ENCODE measurements at places on chromosomes 6 and 20.

- no peak for DNase-seq
Observed at GRCh38 chr6:160058603-160059215, 62.9 kb upstream of the SLC22A1 start.

- DNase-seq = no peak
Observed at GRCh38 chr6:155155787-155156447, 107.9 kb upstream of the CLDN20 start.

- no peak for DNase-seq
Observed at GRCh38 chr20:48531505-48531904, 296.3 kb downstream of the PREX1 start.

GRCh38 chr6:28940294-28940857, 16.6 kb upstream of the TRIM27 start:
- no peak for DNase-seq

GRCh38 chr6:91678679-91679446, 1092.0 kb upstream of the MAP3K7 start:
- no peak for DNase-seq

DNA sequence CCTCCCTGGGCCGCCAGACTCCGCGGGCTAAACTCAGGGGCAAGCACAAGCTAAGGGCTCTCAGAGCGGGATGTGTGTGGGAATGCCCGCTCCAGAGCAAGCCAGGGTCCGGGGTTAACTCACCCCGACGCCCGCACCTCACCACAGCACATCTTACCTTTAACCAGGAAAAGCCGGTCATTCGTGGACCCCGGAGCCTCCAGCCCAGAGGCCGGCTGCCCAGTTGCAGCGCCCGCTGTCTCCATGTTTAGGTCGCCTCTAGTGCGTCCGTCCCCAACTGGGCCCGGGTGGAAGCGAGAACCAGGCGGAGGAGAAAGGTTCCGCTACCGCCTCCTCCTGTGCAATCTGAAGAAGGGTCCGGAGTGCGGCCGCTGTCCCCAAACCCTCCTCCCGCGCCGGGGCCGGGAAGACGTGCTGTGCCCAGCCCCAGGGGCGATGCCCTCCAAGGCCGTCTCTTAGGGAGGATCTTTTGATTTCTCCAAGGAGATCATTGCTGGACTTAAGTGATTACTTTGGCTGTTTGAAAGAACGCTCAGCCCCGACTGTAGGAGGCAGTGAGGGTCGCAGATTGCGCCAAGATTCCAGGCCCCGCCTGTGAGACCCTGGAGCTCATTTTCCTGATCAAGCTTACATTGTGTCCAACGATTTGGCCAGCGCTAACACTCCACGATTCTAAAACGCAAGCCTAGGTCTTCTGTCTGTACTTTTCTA, at the start of gene TMEM242:
TSS of gene TMEM242 (minus strand) at position 265 of the 711 bp plus-strand sequence. CDS start at position 245, 20 bp downstream.
- no peak for DNase-seq

- DNase-seq = no peak
Observed at GRCh38 chr6:88119769-88120168, 46.4 kb downstream of the CNR1 start.

DNA sequence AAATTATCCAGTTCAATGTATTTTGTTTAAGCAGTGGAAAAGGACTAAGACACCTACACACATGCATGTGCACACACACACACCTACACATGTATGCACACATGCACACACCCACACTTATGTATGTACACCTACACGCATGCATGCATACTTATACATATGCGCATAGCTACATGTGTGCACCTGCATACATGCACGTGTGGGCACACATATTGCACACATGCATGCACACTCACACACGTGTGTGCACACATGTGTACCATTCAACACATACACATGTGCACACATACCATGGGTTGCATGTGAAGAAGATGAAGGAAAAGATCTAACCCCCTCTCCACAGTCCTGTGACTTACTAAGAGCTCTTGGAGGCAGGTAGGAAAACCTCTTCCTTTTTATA, 122.0 kb upstream of the MAFB start:
- DNase-seq = no peak

- DNase-seq = no peak
Observed at GRCh38 chr6:98840996-98841513, 6.7 kb downstream of the POU3F2 start.

DNA sequence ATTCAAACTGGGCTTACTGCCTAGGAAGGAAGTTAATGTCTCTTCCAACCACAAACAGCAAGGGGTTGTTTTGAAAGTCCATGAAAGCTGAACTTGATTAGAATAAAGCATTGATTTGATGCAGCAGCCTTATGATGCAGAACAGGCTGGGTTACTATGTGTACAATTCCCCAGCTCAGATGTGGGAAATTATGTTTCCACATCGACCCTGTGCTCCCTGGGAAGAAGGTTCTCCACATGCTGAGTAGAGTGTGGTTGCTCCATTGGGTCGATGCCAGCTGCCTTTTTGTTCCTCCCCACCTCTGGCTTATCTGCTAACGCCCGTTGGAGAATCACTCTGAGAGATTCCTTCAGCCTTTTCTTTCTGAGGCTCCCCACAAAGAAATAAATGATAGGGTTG, 1.2 kb downstream of the MAS1L start:
- DNase-seq = no peak

DNA sequence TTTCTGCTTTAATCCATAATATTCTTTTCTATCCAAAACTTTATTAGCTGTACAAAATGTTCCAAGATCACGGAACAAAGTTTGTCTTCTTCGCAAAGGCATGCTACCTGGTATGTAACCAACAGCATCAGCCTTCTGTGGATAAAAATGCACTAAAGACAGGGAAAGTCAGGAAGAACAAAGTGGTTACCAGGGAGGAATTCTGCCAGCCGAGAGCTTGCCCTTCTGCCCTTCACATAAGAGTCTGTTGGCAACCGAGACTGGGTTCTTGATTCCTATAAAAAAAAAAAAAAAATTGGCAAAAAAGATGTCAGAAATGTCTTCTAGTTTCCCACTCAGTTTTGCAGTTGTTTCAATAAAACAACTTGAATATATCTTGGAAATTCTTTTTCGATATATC, 58.0 kb downstream of the TASP1 start:
- no peak for DNase-seq

GRCh38 chr6:150229436-150230163, 86.8 kb downstream of the PPP1R14C start:
- no peak for DNase-seq

DNA sequence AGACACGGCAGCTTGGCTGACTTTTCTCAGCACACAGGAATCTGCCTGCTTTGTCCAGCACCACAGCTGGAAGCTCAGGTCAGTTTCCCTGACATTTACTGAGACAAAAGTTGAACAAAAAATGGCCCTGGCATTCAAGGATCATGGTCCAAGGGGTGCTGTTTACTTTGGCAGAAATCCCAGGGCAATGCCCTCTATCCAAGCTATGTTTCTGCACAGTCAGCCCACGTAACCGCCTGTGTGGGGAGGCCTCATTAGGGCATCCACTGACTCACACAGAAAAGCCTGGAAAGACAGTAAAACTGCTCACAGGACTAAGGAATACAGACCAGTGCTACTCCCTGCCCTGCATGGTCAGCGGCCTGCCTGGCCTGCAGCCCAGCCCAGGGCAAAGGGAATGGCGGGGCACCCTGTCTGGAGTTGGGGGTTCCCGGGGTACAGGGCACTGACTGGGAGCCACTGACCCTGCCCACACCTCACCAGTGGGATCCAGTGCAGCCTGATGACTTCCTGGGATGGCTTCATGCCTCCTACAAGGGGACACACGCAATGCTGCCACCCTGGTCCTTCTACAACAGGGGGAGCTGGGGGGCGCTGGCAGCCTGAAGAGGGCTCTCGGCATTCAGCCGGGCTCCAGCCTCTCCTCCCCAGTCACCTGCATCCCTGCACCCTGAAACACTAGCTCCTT, 77.1 kb downstream of the NINL start:
- no peak for DNase-seq

- no peak for DNase-seq
Observed at GRCh38 chr20:53355790-53356189, 237.8 kb downstream of the ZNF217 start.

DNA sequence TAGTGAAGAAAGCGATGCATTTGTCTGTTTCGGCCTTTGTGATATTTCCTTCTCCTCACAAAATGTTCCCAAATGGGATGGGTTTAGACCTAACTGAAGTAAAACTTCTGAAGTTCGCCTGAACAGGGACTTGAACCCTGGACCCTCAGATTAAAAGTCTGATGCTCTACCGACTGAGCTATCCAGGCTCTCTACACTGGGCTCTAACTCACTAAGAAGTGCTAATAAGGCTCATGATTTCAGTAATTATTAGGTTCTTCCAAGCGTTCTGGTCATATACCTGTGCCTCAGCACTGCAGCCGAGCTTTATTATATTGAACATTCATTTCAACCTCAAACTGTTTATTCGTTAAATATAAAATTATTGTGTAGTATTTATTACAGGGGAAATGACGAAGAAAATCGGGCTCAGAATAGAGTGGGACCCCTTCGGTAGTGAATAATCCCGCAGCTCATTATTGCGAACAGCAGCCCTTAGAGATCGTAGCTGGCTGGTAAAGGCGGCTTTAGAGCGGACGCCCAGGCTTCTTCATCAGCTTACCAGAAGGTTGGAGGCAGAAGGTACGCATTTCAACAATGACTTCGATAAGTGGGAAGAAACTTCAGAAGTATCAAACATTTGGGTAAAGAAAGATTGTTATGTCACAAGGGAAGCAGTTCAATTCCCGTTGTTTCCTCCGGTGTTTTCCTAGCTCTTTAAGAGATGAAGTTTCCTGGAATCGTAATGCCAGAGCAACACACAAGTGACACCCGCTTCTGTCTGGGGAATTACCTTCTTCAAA, 119.0 kb upstream of the ZNF184 start:
- DNase-seq = no peak

- DNase-seq = no peak
Observed at GRCh38 chr6:1789092-1789491, 179.4 kb downstream of the FOXC1 start.

- DNase-seq = no peak
Observed at GRCh38 chr6:154868143-154868594, 126.9 kb upstream of the TIAM2 start.

DNA sequence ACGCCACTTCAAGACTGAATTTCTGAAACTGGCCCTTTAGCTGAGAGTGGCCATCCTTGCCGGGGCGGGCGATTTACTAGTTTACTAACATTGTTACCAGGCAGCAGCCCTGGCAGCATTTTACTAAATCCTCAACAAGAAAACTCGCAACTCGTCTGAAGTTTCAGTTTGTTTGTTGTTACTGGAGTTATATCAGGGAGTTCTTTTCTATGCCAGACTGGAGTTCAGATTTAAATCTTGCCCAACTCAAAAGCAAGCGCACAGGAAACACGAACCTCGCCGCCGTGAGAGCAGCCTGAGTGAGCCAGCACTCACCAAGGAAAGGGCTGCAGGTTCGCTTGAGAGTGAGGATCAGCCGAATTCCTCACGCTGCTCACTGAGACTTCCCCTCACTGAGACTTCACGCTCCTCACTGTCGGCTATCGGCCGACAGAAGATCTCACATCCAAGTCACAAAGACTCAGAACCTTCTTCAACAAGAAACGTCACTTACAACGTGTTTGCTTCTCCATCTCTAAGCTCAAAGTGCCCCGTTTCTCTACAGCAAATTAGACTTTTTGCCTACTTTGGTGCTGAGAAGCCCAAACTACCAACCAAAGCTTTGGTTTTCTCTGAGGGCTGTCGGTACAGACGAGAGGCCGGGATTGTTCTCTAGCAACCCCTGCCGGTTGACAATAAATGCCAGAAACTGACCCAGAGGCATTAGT, 78.9 kb downstream of the OLIG3 start:
- DNase-seq = no peak

DNA sequence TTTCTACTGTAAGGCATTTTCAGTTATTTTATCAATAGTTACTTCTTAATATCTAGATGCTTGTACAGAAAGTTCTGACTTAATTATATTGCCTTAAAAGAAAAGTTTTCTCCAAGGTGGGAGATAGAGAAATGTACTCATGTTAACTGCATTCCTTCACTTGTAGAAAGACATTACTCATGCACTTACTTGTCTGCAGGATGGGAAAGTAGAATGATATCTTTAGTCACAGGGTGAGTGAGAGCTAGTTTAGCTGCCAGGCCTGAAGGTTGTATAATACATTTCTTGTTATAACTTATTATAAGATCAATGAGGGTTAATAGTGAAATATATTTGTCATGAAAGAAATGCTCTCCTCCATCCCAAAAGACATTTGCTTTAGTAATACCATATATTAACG, 92.1 kb downstream of the CRYBG1 start:
- no peak for DNase-seq

DNA sequence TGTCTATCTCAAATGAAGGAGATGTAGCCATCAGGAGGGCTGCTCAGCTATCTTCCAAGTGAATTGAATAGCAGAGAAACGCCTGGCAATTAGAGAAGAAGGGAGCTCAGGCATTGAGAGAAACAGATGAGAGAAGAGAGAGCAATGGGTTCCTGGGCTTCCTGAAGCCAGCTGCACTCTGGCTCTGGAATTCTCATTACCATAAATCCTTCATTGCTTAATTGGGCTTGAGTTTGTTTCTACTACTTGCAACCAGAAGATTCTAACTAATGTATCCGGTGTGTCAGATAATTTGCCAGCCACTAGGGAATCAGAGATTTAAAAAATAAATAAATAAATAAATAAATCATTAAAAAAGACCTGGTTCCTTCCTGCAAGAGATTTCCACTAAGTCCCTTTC, 25.0 kb upstream of the CDKAL1 start:
- DNase-seq = no peak

DNA sequence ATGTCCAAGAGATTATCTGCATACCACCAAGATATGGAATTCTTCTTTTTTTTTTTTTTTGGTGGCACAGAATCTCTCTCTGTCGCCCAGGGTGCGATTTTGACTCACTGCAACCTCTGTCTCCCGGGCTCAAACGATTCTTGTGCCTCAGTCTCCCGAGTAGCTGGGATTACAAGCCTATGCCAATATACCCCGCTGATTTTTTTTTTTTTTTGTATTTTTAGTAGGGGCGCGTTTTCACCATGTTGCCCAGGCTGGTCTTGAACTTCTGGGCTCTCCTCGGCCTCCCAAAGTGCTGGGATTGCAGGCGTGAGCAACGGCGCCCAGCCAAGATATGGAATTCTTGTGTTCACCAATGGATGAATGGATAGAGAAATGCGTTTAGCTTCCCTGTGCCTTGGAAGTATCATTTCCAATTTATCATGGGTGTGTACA, 31.0 kb downstream of the POM121L2 start:
- no peak for DNase-seq

- no peak for DNase-seq
Observed at GRCh38 chr20:63661108-63661507, 3.0 kb downstream of the RTEL1 start.

- no peak for DNase-seq
Observed at GRCh38 chr20:57124800-57125517, 141.5 kb downstream of the BMP7 start.

- DNase-seq = no peak
Observed at GRCh38 chr6:8335896-8336295, 99.4 kb downstream of the SLC35B3 start.

GRCh38 chr20:7523288-7523687, 417.0 kb downstream of the HAO1 start:
- no peak for DNase-seq

DNA sequence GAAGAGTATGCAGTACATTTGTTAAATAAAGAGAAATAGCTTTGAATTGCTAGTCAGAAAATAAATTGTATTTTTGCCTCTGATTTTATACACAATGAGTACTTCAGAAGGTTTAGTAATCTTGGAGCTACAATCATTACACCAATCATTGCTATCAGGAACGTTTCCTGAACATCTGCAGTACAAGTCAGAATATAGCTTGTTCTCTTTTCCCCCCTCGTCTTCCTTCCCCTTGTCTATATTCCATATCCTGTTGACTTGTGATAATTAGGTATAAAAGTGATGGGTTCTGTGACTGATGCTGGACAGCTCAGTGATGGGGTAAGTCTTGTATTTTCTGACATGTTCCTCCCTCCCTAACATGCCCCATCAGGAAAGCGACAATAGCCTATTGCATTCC, 94.0 kb downstream of the AHI1 start:
- no peak for DNase-seq
